Activated CD8-positive, alpha-beta T cell treated with anti-CD3 and anti-CD28 coated beads, Interleukin-2, amount 10 ng/mL, durations not matched to agents 7 days and 5 days (primary cell): ENCODE measurements at places on chromosomes 7 and 10. TPM values are rescaled to one million over a fixed set of nuclear protein-coding genes. Genes with fewer than 3 reads are reported as not detected.

GRCh38 chr10:78868456-78868855 lies 200.3 kb upstream of the ZMIZ1 start:
- no peak overlapping the region for H3K4me3 ChIP-seq
- peaks cover 8% of the 10 kb centered on the region for H3K27me3 ChIP-seq
- no peaks in the 10 kb centered on the region for H3K36me3 ChIP-seq
- DNase-seq, result no peak
- H3K27ac ChIP-seq, result no peak overlapping the region

- H3K27ac ChIP-seq, result peak overlapping the region; percentile 95
- peak; percentile 74 for DNase-seq
- H3K4me1 ChIP-seq, result peaks cover 25% of the 10 kb centered on the region
- H3K27me3 ChIP-seq, result peaks cover 3% of the 10 kb centered on the region
Observed at GRCh38 chr10:100997360-100998182, 2.0 kb upstream of the LZTS2 start.

GRCh38 chr7:129980667-129981066 lies 27.9 kb upstream of the UBE2H start:
- DNase-seq, result no peak
- H3K4me1 ChIP-seq, result no peaks in the 10 kb centered on the region
- H3K36me3 ChIP-seq, result no peaks in the 10 kb centered on the region
- peaks cover 5% of the 10 kb centered on the region for H3K27me3 ChIP-seq
- no peak overlapping the region for H3K4me3 ChIP-seq
- no peak overlapping the region for H3K27ac ChIP-seq

DNA sequence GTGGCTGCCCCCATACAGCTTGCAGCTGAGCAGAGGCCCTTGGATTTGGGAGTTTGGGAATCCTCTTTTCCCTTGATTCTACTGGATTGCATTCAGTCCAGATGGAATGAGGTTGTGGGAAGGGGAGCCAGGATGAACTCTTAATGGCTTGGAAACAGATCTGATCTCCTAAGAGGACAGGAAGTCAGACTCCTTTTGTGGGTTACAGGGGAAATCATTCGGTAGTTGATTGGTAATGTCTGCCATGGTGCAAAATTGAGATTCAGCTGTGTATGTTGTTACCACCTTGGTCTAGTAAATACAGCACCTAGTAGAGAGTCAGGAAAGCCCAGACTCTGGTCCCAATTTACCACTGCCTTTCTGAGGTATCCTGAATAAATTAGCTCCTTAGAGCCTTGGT lies 144.2 kb upstream of the TNRC18 start:
- H3K4me1 ChIP-seq, result peaks cover 33% of the 10 kb centered on the region
- H3K27me3 ChIP-seq, result peaks cover 9% of the 10 kb centered on the region
- no peak overlapping the region for H3K27ac ChIP-seq
- H3K36me3 ChIP-seq, result peaks cover 3% of the 10 kb centered on the region
- H3K4me3 ChIP-seq, result no peak overlapping the region

DMBT1 gene
- not detected for total RNA-seq

NDUFB8 gene
- 293 TPM for total RNA-seq

AKR1E2 gene
- total RNA-seq, result 6.5 TPM
